ENCODE measurements at places on chromosomes 7 and 10. TPM values are rescaled to one million over a fixed set of nuclear protein-coding genes. Genes with fewer than 3 reads are reported as not detected.

GRCh38 chr10:97896756-97897358, 47.2 kb downstream of the GOLGA7B start:
- DNase-seq: no peak

- no peak for DNase-seq
These were observed 113.1 kb upstream of the SEMA3C start for GRCh38 chr7:81031996-81032395.

DNA sequence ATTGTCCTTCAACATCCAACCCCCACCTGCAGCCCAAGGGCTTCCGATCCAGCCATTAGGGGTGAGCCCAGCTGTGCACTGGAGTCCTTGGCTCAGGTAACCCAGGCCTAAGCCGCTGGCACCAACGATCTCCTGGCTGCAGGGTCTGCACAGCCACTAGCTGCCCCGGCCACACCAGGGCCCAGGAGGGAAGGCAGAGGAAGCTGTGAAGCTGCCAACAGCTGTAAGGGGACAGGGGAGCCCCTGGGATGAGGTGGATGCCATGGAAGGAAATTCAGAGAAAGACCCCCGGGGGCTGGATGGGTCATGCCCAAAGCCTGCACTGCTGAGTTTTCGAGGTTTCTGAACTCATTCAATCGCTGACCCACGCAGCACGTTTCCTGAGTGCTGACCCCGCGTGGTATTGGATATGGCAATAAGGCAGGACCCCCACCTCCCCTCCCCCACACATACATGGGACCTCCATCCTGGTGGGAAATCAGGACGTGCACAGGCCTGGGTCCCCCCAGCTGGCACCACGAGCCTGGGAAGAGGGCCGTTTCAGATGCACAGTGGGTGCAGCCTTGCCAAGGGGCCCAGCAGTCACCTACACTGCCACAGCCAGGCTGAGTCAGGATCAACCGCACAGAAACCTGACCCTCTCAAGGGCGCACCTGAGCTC, 170.3 kb downstream of the DIP2C start:
- no peak for DNase-seq

DNA sequence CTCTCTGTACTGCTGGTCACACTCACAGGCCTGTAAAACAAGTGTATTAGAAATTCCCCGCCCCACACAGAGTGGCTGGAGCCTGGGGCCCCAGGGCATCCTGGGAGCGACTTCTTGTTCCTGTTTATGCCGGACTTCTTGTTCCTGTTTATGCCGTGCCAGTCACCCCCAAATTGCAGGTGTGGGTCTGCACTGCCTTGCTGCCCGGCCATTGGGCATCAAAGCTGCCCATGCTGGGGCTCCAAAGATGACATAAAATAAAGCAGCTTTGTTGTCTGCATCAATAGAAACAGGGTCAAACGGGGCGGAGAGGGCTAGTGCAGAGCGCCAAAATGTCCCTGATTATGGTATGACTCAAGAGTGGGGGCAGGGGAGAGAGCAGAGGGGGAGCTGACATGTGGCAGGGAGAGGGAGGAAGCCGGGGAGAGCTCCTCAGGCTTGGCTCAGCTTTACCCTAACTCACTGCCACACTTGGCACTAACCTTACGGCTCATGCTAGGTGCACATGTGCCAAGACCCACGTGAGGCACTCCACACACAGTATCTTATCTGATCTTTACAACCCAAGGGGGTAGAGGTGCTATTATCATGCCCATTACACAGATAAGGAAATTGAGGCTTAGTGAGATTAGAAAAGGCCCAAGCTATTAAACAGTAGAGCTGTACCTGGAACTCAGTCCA, 98.4 kb downstream of the PIP4K2A start:
- no peak for DNase-seq

GRCh38 chr10:22305721-22306120, 10.5 kb upstream of the COMMD3 start:
- no peak for DNase-seq

- DNase-seq: peak; percentile 8
These were observed 11.6 kb downstream of the ZDHHC6 start for GRCh38 chr10:112434988-112435619.

- no peak for DNase-seq
These were observed 10.5 kb upstream of the SRPK2 start for GRCh38 chr7:105399043-105399725.

- DNase-seq: no peak
These were observed 634 bp upstream of the HOXA7 start for GRCh38 chr7:27156916-27157701.

DNA sequence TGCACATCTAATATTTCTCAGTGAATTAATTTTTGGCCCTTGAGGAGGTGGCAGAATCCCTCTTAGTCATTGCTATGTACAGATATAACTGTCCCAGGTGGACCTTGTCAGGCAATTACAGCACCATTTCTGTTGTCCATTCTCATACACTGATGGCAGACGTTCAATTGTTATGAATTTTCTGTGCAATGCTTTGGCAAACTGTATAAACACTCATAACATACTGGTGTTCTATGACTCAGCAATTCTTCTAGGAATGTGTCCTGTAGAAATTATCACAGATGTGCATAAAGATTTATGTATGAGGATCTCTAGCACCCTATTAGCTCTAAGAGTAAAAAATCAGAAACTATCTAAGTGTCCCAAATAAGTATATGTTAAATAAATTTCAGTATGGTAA, 80.8 kb downstream of the DNAJB9 start:
- peak; percentile 30 for DNase-seq

- DNase-seq: no peak
These were observed 14.3 kb upstream of the COL17A1 start for GRCh38 chr10:104099941-104100340.

DNA sequence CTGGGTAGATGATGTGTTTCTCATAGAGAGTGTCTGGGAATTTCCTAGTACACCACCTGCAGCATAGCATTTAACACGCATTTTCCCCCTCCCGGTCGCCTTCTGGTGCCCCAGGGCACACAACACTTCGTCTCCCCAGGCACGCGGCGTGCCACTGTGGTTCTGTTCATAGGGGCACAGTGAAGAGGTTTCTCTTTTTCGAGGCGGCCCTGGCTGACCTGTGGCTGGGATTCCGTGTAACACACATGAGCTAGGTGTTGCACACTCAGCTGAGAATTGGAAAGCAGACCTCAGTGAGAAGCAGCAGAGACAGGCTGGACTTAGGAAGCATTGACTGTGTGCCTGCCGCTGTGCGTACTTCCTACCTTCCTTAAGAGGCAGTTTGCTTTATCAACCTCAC, 214.3 kb upstream of the SHH start:
- no peak for DNase-seq

DNA sequence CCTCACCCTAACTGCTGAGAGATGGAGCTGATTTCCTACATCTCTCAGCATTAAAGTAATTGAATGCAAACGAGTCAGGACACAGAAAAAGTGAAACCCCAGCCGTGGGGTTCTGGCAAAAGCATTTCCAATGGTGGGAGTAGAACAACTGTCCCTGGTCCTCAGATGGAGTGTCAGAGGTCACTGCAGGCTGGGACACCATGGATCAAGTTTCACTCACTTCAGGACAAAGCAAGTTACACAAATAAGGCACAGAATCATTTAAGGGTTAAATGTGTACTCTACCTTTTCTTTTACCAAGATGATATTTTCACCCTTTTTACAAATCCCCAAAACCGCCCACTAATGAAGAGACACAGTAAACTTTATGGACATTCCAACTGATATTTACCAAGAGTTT, 607.8 kb downstream of the PARD3 start:
- no peak for DNase-seq

The C10orf53 gene
- polyA plus RNA-seq: not detected

The SORBS1 gene
- polyA plus RNA-seq: 72.6 TPM

The OPN4 gene
- 2.3 TPM for polyA plus RNA-seq

The DNAJC1 gene
- 11.9 TPM for polyA plus RNA-seq

The FGFR2 gene
- 3.6 TPM for polyA plus RNA-seq

The CTTNBP2 gene
- 1.5 TPM for polyA plus RNA-seq

The CYP2E1 gene
- polyA plus RNA-seq: 1.6 TPM

The ARMC3 gene
- polyA plus RNA-seq: not detected

The PGAM2 gene
- 319 TPM for polyA plus RNA-seq
